ENCODE measurements at places on chromosomes 4 and X.

DNA sequence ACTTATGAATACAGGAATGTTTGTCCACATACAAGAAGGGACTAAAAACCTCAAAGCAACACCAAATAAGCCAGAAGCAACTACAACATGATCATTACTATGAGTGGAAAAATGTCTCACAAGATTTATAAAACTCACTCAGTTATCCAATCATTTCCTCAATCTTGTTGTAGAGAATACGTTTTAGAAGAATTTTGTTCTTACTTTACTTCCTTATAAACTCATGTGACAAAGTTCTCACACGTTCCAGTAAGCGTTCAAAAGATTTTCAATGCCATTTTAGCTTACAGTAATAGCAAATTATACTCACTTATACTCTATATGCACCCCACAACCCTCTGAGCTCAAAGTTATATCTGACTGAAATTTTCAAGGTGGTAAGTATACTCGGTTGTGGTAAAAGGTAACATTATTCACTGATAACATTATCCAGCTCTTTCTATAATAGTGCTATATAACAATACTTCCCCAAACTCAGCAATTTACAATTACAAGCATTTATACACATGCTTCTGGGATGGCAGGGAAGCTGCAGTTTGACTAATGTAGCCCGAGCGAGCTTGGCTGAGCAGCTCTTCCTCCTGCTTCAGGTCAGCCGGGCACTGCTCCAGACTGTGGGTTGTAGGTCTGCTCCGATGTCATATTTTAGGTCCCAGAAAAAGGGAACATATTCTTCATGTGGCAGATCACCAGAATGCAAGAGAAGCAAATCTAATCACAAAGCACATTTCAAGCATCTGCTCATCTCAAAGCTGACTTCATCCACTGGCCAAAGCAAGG lies 226.3 kb downstream of the RCHY1 start:
- DNase-seq = no peak

DNA sequence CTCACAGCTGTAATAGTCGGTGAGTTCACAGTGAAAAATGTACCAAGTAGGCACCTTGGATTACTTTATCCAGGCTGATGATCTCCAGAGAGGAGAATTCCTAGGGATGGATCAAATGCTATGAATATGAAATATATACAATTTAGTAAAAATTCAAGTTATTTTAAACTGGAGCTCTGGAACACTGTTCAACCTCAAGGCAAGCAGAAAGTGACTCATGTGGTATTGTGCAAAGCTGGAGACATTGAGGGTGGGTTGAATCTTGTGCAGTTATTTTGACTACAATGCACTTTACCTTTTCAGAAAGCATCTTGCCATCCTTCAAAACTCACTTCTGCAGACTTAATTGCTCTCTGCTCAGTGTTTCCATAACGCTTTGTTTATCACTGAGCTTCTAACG lies 43.4 kb downstream of the OSTC start:
- no peak for DNase-seq

- no peak for DNase-seq
These were observed 191.7 kb downstream of the DHX15 start for GRCh38 chr4:24392613-24393012.

DNA sequence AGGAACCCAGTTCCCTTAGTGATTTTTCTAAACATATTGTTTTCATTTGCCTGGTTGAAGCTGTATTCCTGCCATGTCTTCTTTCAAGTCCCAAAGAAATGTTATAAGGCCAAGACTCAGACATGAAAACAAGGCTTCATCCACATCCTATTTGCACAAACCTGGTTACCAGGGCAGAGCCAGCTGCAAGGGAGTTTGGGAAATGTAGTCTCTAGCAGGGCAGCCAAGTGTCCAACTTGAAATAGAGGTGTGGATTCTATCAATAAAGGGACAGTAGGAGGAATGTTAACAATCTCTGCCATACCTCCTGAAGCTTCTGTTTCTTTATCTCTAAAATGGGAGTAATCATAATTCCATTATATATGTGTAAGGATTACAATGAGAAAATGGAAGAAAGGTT lies 56.6 kb downstream of the INTS12 start:
- DNase-seq = no peak

DNA sequence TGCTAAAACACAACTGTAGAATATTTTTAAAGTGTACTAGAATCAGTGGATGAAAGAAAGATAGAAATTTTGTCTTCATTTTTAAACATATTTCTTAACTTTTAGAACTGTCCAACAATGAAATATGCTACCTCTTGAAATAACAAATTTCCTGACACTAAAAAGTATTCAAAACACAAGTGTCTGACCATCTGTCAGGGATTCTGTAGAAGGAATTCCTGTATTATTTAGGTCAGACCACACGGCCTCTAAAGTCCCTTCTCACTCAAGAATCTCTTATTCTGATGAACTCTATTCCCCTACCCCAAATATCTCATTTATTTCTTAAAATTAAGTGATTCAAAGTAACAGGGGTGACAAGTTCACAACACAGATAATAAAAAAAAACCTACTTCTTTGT lies 99.1 kb downstream of the MAML3 start:
- no peak for DNase-seq

- no peak for DNase-seq
These were observed 34.4 kb downstream of the AFAP1 start for GRCh38 chr4:7904952-7905915.

DNA sequence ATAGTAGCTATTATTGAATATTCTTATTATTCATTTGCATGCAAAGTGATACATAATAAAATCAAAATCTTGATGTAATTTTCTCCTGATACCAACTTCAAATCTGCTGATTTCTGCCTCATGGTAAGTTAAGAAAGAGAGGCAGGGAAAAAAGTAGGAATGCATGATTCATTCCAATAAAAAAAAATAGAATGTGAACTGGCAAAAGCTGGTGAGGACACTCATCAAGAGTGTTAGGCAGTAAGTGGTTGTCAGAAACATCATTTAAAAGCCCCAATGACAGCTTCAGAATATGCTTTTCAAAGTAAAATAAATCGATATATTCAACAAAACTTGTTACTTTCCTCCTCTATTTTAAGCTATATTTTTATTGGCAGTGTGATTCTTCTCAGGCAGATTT lies 979.1 kb downstream of the TECRL start:
- no peak for DNase-seq

DNA sequence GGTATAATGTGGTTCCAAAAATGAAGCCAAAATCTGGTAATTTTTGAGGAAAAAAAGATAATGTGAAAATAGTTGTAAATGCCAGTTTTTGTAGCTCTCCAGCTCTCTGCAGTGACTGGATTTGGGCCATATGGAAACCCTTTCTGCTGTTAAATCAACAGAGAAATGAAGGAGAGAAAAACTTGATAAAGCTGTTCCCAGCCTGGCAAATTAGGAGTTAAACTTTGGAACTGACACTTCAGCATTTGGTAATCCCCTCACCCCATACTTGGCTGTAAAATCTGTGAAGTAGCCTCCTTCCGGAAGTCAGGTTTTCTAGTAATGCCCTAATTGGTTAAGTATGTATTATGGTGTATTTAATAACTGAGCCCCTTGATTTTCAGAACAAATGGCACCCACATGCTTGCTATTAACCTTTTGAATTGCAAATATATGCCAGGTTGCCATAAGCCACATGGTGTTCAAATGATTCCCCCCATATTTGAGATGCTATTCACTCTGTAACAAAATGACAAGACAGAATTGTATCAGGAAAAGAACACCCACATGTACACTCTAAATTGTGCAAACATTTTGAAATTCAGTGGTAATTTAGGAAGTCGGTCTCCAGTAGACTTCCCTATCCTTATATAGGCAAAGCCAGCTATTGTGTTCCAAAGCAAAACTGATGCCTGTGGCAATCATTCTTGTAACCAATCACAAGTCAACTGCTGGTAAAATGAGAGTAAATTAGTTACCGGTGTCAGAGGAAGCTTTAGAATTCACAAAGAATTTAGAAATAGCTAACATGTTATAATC lies 96.3 kb upstream of the ADAMTS3 start:
- no peak for DNase-seq

DNA sequence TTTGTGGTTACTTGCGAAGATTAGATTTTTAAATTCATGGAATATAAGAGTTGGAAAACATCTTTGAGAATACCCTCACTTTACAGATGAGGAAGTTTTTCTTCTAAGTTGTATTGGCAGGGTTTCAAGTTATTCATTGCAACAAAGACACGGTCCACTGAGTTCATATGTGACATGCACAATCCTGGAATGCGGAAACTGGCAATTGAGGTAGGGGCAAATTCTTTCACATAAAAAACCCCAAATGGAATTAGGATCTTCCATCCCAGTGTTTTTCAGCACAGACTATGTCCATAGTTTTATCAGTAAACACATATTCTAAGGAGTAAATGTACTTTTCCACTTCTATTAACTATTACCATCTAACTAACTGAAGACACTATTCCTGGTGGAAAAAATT lies 81.8 kb upstream of the NAP1L5 start:
- DNase-seq = no peak

DNA sequence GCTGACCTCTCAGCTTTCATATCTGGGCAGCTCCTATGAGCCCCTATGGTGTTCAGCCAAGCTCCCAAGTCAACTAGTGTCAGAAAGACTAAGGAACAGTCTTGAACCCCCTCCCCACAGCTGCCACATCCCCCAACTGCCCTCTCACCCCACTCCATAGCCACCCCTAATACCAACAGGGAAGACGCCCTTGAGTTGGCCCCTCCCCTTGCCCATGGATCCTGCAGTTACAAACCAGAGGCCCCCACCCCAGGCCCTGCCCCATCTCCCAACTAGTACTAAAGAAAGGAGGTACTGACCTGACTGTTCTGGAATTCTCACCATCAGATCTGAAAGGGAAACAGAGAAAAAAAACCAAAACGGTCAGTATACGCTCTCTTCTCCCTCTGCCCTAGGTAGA lies 10.2 kb upstream of the IQSEC2 start:
- no peak for DNase-seq

DNA sequence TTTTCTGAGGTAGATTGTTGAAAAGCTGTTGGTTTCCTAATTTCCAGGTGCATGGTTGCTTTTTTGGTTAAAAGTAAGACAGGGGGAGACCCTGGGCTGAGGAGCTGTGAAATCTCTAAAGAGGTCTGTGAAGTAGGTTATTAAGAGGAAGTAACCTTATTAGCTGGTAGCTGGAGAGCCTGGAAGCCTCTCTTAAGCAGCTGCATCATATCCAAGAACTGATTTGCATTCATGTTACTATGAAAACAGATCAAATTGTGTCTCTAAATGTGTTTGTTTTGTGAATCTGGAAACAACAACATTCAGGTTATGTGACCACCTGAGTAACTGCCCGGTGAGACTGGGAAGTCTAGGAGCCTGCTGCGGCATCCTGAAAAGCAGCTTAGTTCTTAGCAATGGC lies 54.1 kb downstream of the ARHGAP10 start:
- DNase-seq = no peak

Data from head of caudate nucleus (tissue), 42 donors.